ENCODE measurements at places on chromosomes 13 and 19.

DNA sequence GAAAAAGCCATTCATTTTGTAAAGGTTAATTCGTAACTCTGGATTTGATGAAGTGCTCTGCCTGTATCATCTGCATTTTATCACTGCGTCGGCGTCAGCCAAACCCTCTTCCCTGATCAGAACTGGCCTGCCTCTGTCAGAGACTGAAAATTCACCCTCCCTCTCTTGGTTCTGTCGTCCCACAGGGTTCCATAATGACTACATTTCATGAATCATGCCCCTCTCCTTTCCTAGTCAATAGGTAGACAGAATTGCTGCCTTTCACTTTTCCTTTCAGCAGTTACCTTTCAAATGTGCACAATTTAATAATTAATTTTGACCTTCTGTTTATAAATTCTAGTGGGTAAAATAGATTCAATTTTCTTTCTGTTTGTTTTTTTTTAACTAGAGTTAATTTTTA is 423.4 kb downstream of the RFC3 start:
- no peak for DNase-seq

GRCh38 chr13:38542601-38543000 is 144.3 kb upstream of the FREM2 start:
- DNase-seq = no peak

GRCh38 chr13:71430681-71431080 is 436.3 kb downstream of the DACH1 start:
- DNase-seq = no peak

- peak; percentile 70 for DNase-seq
Observed at GRCh38 chr19:51688671-51689571, 4.2 kb upstream of the SPACA6 start.

- DNase-seq = no peak
Observed at GRCh38 chr13:113601166-113602070, 16.9 kb downstream of the TFDP1 start.

All from NCI-H2171 treated with DMSO at 0.1 percent for 48 hours (cell line).